ENCODE measurements at places on chromosomes 11 and 22.

DNA sequence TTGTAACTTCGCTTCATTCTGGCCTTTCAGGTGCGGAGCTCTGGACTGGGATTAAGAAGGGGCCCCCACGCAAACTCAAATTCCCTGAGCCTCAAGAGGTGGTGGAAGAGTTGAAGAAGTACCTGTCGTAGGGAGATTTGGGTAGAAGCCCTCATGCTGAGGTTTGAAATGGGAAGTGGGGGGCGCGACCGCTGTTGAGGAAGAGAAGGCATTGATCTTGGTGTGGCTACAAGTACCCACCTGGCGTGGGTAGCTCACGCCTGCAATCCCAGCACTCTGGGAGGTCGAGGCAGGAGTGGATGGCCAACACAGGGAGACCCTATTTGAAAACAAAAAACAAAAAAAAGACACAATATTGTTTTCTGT lies 779 bp downstream of the SELENOH start:
- no peak for ATAC-seq

GRCh38 chr11:6571434-6572008 lies 31.9 kb downstream of the RRP8 start:
- ATAC-seq, result peak; percentile 15

DNA sequence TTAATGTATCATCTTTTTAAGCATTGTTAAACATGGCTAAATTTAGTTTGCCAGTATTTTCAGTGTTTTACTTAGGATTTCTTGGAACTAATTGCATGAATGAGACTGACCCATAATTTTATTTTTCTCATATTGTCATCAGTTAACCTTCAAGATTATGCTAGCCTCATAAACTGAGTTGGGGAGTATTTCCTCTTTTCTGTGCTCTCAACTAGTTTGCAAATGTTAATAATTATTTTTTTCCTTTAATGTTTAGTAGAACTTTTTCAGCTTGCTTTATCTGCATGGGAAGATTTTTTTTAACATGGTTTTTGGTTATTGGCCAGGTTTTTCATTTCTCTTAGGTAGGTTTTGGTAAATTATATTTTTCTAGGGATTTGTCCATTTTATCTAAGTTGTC lies 235.4 kb upstream of the SESN3 start:
- ATAC-seq, result no peak

DNA sequence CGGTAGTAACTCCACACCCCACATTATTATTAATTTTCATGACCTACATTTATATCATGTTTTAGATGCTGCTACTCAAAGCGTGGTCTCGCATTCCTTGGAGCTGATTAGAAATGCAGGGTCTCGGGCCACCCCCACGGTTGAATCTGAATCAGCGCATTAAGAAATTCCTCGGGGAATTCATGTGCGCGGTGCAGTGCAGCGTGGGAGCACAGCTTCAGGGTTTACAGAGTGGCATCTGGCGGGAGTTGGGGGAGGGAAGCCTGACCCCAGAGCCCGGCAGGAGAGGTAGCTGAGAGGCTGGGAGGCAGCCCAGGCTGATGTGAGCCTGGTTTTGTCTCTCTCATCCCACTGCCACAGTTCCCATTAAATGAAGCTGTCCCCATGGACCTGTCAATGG lies 48.1 kb upstream of the DAGLA start:
- ATAC-seq, result no peak

DNA sequence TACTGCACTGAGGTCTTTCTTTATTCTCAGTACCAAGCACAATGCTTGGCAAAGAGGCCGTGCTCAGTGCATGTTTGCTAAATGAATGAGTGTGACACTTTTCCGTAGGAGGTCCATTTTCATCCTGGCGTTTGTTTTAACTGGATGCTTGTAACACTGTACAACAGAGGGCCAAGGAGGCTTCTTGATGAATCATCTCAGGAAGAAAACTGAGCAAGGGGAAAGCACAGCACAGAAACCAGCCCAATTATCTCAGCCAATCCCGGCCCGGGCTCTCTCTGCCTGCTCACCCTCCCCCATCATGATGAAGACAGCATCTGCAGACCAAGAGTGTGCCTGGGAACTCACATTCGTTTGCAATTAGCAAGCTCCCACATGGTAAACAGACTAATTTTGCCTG lies 570.3 kb downstream of the OPCML start:
- peak; percentile 25 for ATAC-seq

DNA sequence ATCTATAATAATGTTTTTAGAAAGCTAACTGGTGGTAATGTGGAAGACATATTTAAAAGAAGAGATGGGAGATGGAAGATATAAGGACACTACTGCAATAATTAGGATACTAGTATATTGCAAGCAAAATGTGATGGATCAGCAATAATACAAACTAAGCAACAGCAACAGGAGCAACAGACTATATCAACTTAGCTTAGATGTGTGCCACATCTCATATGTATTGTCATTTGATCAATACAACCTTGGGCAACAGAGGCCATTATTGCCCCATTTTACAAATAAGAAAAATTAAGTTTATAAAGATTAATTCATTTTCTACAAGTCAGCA lies 4.2 kb downstream of the FCHSD2 start:
- ATAC-seq, result no peak

GRCh38 chr22:25067851-25068421 lies 115.4 kb downstream of the KIAA1671 start:
- ATAC-seq, result peak; percentile 56

GRCh38 chr11:112886434-112887370 lies 74.5 kb upstream of the NCAM1 start:
- no peak for ATAC-seq

DNA sequence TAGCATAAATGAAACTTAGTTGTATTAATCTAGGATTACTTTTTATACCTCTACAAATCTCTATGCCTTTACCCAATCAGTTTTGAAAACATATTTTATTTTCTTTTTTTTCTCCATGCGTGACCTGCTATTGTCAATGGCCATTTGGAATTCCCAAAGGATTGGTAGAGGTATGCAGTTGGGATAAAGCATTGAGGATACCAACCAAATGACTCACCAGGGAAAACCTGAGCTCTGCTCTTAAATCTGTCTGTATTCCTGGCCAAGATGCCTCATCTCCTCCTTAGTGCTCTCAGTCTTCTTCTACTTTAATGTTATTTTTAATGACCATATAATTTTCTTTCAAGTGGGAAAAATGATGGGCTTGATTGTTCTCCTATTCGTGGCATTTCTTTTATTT lies 61.9 kb downstream of the EHF start:
- ATAC-seq, result no peak

DNA sequence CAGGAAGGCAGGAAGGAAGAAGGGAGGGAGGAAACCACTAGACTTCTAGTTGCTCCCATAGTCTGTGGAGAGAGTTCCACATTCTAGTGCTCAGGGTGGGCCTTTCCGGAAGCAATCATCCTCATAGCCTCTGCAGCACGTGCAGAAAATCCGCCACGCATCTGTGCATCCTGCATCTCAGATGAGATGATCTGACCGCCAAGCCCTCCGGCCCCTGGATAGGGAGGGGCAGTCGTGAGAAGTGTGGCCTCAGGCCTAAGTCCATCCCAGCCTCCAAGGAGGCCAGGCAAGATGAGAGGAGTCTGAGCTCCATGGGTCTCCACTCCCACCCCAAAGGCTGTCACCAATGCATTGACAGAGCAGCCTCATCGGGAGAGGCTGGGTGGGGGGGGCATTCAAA lies 30.4 kb upstream of the IGSF9B start:
- no peak for ATAC-seq

DNA sequence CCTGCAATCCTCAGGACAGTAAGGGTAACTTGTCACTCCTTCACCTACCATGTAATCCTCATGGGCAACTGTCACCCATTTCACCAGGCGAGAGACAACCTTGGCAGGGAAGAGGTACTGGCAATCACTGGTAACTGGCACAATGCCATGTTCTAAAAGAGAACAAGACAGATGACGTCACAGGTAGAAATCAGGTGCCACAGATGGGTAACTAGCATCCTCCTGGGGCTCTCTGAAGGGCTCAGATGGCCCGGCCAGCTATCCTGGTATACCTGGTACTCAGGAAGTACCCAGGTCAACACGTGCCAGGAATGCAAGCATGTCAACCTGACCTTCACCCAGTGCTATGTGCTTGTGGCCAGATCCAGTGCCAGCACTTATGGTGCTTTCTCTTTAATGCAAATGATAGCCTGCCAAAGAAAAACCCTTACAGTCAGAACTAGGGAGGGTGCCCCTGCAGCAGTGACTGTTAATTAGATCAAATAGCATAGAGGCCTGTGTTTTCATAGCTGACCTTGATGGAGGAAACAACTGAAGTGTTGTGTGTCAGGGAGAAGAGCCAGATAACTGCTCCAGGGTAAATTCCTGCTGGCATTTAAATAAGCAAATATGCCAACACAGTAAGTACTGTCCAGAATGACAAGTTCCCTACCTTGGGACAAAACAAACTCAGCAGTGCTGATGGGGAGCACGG lies 36.2 kb downstream of the THOC5 start:
- ATAC-seq, result no peak

DNA sequence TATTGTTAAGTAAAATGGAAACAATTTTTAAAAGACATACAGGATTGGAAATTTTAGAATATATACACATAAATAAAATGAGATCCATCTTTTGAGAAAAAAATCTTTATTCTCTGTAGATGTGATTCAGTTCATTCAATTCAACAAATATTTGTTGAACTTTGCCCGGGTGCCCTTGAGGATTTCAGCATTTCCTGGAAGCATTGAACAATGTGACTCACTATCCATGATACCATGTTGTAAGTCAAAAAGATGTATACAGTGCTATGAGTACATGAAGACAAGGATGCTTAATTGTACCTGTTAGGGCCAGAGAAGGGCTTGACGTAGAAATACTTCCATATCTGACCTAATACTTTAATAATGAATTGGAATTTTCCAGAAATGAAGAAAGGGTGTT lies 353.7 kb downstream of the METTL15 start:
- no peak for ATAC-seq

GRCh38 chr11:105392556-105392955 lies 217.3 kb upstream of the GRIA4 start:
- no peak for ATAC-seq

DNA sequence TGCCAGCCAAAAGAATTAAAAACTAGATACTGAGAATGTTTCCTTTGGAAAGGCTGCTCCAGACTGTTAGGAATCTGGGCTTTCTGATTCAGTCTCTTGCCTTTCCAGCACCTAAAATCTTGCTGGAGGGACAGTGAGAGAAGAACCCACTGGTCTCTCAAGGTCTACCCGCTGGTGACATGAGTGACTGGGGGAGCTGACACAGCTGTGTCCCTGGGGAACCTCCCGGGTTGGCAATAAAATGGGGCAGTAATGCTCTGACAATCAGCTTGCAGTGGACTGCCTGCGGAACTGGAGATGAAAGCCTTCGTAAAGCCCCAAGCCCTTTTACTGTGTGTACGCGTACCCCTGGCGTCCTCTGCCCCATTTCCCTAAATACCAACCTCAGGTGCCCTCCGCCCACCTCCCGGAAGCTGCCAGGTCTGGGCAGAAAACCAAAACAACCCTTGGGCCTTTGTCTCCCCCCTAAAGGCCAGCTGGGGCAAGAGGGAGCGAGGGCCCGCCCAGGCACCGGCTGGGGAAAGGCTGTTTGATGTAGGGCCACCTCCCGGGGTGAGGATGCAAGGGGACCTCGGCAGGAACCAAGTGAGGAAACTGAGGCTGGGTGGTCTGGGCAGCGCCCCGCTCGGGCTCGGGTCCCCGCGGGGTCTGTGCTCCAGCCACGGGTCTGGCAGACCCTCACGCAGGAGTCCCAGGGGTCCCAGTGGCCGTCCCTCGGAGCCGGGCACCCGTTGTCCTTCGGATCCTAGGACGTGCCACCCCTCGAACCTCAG lies 741 bp downstream of the CARS1 start:
- ATAC-seq, result no peak

DNA sequence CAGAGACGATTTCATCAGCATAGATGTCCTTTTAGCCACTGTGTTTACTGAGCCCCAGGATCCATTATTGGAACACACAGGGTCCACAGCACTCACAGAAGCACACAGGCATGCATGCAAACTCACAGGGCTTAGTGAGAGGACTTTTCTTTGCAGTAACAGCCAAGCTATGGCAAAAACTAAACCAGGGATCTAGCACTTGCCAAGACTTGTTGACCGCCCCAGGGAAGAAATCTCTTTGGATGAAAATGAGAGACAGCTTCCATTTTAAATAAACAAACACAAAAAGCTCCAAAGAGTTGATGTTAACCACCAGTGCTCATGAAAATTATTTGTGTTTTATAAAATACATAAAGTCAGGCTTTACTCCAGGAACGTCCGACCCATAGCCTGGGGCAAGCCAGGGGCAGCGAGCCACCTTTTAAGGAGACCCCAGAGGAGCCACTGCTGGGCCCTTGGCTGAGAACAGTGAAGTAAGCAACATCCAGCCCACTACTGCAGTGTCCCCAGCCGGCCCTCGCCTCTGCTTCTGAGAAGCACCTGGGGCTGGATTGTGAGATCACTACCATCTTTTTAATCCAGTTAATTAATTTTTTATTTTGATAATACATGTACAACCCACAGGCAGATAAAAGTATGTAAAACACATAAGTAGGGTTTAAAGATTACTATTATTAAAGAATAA lies 22.0 kb upstream of the TFIP11 start:
- ATAC-seq, result no peak

GRCh38 chr22:35835998-35836691 lies 118.5 kb downstream of the APOL5 start:
- peak; percentile 58 for ATAC-seq

DNA sequence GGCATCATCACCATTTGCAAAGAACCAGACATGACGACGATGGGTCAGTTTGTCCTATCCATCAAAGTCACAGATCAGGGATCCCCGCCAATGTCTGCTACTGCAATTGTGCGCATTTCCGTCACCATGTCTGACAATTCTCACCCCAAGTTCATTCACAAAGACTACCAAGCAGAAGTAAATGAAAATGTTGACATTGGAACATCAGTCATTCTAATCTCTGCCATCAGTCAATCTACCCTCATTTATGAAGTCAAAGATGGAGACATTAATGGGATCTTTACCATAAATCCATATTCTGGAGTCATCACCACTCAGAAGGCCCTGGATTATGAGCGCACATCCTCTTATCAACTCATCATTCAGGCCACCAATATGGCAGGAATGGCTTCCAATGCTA lies 171.6 kb upstream of the MTNR1B start:
- no peak for ATAC-seq

DNA sequence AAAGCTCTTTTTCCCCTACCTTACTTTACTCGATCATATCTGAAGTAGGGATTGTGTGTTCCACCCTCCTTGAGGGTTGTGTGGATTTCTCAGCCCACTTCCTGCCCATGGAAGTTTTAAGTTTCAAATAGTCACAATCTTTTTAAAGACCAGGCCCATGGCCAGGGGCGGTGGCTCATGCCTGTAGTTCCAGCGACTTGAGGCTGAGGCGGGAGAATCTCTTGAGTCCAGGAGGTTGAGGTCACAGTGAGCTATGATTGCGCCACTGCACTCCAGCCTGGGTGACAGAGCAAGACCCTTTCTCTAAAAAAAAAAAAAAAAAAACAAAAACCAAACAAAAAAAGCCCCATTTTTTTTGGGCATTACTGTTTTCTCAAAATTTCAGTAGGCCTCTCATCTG lies 36.3 kb upstream of the LRRC10B start:
- peak; percentile 83 for ATAC-seq

GRCh38 chr22:45226503-45227186 lies 14.0 kb downstream of the KIAA0930 start:
- peak; percentile 19 for ATAC-seq

Measured in gastroesophageal sphincter (tissue), 4 donors.